ENCODE measurements at places on chromosomes 7 and 10.

- DNase-seq, result no peak
Observed at GRCh38 chr10:125817337-125817946, 5.6 kb downstream of the UROS start.

DNA sequence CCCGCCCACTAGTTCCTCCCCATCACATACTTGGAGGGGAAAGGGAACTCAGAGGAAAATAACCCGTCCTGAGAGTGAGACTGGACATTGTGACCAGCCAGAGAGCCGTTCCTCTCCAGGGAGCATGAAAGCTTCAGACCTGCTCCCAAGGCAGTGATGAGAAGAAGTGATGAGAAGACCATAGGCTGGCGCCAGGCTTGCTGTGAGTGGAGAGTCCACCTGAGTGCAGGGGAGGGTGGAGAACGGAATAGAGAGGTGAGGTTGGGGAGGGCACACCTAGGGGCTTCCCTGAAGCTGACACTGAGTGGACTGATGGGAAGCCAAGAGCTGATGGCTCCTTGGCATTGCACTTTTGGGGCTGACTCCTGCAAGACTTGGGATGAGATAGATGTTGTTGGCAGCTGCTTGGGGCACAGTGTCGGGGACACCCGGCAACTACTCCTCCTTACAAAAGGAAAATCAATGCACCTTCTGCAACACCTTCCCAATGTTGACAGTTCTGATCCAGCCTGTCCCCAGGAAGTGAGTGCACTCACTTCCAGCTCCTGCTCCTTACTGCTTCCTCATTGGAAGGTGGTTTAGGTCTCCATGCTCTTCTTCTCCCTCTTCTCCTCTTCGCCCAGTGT is 79.4 kb downstream of the EMX2 start:
- DNase-seq, result no peak

GRCh38 chr10:63681993-63682697 is 160.9 kb downstream of the REEP3 start:
- DNase-seq, result no peak

- no peak for DNase-seq
Observed at GRCh38 chr7:156898938-156899337, 6.0 kb upstream of the LMBR1 start.

DNA sequence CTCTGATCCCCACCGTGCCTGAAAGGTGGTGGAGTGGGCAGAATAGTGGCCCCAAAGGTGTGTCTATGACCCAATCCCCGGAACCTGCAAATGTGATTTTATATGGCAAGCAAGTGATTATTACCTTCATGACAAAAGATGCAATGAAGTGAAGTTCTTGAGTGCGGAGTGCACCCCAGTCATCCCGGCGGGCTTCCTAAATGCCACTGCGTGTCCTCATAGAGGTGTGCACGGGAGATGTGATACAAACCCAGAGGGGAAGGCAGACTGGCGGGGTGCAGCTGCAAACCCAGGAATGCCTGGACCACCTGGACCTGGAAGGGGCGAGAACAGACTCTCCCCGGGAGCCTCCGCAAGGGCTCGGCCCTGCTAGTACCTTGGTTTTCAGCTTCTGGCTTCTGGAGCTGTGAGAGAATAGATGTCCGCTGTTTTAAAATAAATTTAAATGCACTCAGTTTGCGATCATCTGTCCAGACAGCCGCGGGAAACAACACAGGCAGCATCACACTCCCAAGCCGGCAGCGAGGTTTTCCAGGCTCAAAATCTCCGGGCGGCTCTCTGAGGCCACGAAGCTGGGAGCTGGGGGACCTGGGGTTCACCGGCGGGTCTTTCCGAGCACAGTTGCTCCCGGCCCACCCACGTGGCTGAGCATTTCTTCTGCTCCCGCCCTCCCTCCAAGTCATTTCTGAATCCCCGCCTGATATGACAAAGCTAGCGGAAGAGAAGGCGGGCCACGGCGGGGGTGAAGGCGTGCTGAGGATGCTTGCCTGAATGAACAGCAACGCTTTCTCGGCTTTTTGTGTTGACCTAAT is 50.4 kb upstream of the EBF3 start:
- no peak for DNase-seq

GRCh38 chr7:10245406-10245805 is 728.3 kb upstream of the PHF14 start:
- no peak for DNase-seq

- DNase-seq, result no peak
Observed at GRCh38 chr7:42511027-42511426, 274.0 kb upstream of the GLI3 start.

GRCh38 chr10:116049158-116049973 is 223.6 kb downstream of the GFRA1 start:
- no peak for DNase-seq

DNA sequence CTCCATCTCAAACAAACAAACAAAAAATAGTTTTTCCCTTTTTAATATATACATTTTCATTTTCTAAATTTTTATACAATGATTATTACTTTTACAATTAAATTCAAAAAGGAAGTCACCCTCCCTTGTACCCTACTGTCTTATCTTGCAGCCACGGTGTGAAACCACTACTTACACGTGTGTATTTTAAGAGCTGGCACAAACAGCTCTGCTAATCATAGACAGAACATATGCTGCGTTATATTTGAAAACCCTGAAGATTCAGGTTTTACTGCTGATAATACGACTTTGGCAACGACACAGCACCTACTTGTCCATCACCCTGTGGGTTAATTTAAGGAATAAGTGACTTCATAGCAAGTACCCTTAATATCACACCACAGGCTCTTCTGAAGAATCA is 991 bp downstream of the ANKRD61 start:
- no peak for DNase-seq

DNA sequence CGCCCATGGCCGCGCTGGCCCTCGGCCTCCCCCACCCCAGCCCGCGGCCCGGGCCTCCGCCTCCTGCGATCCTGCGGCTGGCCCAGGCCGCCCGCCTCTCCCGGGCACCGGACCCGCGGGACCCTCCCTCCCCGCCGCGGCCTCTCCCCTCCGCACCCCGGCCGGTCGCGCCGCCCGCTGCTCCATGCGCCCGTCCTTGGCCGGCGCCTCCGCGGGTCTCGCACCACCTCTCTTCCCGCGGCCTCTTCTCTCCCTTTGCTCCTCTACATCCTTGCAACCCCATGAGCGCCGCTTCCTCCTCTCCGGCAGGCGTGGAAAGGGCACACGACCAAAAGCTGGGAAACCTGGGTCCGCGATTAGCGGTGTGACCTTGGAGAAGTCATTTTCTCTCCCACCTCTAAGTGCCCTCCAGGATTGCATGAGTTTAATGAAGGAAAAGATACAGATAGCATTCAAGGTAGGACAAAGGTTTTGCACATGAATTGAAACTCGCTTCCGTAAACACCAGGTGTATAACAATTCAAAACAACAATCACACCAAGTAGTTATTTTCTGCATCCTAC is 448 bp upstream of the SRPK2 start:
- no peak for DNase-seq

DNA sequence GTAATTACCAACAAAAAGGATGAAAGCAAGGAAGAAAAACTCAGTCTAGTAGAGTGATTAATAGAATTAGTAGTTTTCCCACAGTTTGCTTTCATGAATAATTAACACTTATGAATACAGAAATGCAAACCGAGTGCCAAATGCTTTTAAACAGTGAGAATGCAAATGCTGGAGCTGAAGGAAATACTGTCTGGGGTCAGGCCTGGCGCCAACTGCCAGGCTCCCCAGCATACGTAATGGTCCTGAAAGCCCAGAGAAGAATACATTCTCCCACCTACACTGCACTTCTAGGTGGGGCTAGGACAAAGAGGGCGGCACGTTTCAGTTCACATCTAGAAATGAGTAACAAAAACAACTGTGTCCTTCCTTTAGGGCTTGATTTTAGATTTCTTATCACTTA is 30.0 kb downstream of the GLUD1 start:
- DNase-seq, result no peak

DNA sequence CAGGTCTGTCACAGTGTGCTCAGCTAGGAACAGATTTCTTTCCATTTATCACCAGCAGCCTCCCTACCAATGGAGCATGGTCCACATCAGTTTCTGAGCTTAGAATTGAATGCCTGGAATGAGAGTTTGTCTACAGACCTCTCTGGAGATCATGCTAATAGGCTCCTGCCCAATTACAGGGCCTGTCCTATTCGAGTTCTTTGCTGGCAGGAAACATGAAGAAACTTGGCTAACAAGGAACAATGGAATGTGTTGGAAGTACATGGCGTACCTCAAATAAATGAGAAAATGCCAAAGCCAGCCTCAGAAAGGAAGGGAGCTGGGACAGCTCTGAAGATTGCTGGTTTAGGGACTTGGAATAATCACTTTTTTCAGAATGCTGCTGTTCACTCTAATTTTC is 186.0 kb upstream of the AKR1E2 start:
- no peak for DNase-seq

DNA sequence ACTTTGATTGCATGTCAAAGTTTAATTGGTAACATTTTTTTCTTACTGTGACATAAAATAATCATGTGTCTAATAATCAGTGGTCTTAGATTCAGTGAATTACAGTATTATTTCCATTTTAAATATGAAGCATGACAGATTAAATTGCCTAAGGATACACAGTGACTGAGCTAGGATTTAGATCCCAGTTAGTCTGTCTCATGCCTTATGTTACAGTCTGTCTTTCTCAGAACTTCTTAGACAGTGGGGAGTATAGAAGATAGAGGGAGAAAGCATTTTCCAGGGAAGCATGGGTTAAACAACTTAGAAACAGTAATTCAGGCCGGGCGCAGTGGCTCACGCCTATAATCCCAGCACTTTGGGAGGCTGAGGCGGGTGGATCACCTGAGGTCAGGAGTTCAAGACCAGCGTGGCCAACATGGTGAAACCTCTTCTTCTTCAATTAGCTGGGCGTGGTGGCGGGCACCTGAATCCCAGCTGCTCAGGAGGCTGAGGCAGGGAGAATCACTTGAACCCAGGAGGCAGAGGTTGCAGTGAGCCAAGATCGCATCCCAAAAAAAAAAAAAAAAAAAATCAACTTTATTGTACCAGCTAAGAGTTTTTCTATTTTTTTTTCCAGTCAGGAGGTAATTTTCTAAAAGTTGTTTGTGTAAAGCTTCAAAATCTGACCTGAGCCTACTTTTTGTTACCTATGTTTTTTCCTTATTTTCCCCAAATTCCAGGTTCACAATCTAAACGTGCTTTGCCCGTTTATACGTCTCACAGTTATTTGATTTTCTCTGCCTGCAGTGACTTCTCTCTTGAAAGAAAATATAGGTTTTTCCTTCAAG is 3.3 kb downstream of the CASD1 start:
- no peak for DNase-seq

DNA sequence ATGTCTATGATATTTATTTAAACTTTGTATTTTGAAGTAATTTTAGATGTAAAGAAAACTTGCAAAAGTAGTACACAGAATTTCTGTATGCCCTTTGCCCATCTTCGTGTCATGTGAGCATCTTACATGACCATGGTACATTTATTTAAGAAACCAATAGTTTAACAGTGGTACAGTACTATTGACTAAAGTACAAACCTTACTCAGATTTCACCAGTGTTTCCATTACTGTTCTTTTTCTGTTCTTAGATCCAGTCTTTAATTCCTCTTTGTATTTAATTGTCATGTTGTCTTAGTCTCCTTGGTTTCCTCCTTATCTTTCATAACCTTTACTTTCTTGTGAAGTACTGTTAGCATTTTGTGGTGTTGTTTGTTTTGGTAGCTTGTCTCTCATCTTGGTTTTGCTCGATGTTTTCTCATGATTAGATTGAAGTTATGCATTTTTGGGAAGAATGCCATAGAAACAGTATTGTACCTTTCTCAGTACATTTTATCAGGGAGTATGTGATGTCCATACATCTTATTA is 24.1 kb downstream of the TAX1BP1 start:
- no peak for DNase-seq
